ENCODE measurements at places on chromosomes 1 and 21.

DNA sequence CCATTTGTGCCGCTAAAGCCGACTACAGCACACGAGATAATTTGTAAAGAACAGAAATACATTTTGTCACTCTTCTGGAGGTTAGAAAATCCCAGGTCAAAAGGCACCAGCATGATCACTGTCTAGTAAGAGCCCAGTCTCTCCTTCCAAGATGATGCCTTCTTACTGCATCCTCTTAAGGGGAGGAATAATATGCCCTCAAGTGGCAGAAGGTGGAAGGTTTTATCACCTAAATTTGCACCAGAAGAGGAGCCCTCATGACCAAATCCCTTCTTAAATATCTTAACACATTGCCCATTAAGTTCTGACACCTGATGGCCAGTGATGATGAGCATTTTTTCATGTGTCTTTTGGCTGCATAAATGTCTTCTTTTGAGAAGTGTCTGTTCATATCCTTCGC lies 326.7 kb upstream of the RGS18 start:
- peak; percentile 7 for DNase-seq

DNA sequence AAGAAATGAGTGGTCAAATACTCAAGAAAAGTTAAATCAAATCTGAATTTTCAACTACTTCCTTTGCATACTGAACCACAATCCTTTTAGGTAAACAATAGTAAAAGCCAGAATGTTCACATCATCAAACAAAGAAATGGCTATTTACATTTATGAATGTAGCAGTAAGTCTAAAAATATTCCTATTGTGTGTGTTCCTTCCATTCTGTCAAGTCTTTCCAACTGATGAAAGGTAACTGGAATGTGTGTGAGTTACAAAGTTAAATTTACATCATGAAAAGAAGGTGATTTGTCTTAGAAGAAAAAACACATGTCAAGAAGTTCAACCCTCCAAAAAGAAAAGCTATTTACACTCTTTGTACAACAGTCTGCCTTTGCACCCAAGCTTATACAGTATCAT lies 203.1 kb downstream of the SIPA1L2 start:
- peak; percentile 12 for DNase-seq

DNA sequence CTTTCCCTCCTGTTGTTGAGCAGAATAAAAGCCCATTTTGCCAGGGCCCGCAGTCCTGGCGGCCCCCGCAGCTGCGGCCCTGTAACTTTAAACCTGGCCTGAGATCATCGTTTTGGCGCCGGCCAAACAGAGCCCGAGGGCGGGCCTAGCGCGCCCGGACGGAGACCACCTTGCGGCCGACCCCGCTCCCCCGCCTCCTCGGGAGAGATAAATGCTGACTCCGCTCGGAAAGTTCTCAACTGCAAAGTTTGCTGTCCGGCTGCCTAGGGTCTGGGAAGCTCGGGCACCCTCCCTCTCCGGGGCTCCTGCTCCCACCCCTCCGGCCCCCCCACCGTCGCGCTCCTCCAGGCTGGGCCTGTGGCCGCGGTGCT lies at the start of gene PDPN:
Gene PDPN (plus strand): TSS at position 238 of the 371 bp plus-strand sequence. CDS start 202 bp downstream, outside the sequence.
- DNase-seq = no peak

DNA sequence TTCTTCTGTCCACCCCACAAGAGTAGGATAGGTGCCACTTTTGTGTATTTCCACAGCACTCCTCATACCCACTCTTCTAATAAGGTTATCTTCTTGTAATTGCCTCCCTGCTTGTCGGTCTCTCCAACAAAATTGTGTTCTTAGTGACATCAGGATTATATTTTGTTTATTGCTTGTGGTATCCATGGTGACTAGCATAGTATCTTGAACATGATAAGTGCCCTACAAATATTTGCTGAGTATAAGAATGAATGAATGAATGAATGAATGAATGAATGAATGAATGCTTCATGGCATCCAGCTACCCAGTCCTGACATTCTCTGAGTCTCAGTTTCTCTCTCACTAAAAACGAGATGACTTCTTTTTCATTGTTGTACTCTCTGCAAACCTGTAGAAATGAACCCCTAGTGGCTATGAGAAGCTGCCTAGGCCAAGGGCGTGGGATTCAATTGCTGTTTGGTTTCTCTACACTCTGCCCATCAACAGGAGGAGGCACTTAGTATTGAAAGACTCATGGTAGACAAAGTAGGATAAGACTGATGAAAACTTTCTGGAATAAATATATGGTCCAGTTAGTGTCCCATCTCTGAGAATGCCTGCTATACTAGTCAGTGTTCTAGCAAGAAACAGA lies 121.0 kb downstream of the TMEM53 start:
- no peak for DNase-seq

DNA sequence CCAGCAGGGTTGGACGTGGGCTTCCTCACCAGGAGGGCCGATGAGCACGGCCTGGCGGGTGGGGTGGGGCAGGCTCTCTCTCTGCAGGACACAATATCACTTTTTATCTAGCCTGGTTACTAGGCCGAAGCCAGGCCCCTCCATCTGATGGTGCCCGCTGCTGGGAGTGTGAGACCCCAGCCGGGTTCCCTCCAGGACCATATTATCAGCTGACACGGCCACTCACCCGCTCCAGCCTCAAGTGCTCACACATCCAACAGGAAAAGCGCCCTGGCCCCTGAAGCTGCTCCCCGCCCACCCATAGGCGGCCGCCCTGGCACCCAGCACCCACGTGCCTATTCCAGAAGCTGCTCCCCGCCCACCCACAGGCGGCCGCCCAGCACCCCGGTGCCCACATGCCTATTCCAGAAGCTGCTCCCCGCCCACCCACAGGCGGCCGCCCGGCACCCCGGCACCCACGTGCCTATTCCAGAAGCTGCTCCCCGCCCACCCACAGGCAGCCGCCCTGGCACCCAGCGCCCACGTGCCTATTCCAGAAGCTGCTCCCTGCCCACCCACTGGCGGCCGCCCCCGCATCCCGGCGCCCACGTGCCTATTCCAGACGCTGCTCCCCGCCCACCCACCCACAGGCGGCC lies 5.0 kb downstream of the SLC19A1 start:
- no peak for DNase-seq

GRCh38 chr1:55725378-55725777 lies 510.2 kb upstream of the USP24 start:
- peak; percentile 61 for DNase-seq

GRCh38 chr1:16296643-16297042 lies 55.6 kb downstream of the FBXO42 start:
- no peak for DNase-seq

DNA sequence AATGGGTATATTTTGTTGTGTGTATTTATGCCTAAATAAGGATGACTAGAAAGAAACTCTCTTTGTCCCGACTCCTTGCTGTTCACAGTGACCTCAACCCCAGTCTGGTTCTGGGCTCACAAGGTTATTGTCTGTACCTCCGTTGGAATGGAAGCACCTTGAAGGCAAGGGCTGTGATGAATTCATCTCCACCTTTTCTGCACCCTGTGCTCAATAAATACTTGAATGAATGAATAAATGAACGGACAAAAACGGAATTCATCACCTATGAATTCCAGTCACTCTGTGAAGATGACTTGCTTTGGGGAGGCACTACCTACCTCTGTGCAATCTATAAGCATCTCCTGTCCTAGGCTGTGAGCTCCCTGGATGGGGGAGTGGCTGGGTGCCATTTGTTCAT lies 39.3 kb downstream of the HSPG2 start:
- DNase-seq = no peak

DNA sequence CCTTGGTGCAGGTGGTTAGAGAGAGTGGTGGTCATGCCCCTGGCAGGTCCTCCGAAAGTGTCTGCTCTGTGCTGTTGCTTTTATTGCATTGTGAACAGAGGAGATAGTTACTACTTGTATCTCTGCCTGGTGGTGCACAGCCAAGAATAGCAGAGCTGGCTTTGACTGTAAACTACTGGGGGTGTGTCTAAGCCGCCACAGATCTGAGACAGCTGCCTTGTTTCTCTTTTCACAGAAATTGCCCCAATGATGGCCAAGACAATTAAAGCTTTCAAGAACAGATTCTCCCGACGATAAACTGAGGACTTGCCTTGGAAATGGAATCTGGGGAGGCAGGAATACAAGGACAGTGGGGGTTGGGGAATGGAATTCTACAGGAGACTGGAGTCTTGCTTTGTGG lies 16.0 kb downstream of the ELOA start:
- DNase-seq = no peak

DNA sequence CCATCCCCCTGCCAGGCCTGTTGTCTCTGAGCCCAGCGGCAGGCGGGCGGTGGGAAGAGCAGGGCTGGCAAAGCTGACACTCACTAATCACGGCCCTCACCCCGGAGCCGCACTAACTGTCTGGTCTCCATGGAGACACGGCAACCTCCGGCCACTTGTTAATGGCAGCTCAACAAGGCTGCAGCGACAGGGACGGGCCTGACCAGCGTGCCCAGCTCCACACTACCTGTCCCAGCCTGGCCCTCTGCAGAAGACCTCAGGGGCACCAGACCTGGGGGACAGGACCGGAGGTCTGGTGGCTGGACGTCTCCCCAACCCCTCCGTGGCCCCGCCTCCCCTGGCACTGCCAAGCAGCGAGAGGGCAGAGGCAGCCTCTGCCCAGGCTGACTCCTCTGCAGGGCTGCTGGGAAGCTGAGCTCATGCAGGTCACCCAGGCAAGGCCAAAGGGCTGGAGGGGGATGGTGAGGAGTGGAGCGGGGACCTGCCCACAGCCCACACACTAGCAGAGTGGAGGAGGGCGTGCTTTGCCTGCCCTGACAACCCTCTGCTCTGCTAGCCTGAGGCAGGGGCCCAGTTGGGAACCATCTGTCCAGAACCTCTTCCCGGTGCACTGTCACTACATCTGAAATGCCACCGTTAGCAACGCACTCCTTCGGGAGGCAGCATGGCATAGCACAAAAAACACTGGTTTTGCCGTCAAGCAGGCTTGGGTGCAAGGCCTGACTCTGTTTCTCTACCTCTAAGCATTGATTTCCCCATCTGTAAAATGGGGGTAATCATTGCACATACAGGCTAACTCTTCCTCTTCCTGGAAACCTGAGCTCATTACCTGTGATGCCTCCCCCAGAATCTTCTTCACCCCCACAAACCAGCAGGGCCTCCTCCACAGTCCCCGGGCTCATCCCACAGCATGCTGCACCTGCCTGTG lies 29.6 kb upstream of the WASF2 start:
- no peak for DNase-seq

DNA sequence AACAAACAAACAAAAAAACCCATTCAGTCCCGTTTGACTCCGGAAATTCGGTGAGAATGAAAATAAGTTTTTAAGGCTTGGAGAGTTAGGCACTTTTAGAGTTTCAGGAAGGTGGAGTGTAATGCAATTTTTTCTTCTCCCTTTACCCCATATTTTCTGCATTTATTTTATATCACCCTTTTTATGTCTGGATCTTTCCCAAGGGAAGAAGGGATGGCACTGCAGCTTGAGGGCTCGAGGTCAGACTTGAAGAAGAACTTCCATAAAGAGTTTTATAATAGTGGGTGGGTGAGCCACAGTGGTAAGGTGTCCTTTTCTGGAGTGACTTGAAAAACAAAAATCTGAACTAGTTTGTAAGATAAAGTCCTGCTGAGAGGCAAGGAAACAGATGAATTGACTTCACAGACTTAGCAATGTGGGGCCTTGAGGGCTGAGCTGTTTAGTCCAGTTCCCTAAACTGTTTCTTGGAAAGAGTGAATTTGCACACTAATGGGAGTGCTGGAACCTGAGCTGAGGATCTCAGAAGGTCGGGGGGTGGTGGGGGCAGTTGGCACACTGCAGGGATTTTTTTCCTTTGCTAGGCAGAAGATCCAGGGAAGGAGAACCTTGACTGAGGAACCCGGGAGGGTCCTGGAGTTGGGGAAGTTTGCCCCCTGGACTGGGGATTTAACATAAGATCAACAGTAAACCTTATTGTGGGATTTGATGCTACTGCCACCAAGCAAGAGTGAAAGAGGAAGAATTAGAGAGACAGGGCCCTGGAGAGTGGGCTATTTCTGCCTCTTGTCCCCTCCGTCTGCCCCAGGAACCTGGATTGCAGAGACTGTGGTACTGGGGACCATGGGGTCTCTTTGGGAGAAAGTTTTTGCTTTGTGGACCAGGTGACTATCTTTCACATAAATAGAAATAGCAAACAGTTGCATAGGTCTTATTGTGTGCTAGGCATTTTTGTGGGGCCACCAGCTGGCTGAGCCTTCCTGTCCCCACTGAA lies 1.8 kb upstream of the MEX3A start:
- no peak for DNase-seq

All from fibroblast of upper back skin (primary cell).